ENCODE measurements at places on chromosomes 3 and 15.

- no peak for DNase-seq
- H3K27me3 ChIP-seq = no peaks in the 10 kb centered on the region
- no peaks in the 10 kb centered on the region for H3K36me3 ChIP-seq
- H3K4me3 ChIP-seq = no peak overlapping the region
- no peak overlapping the region for H3K27ac ChIP-seq
These were observed 106.6 kb downstream of the VGLL4 start for GRCh38 chr3:11536936-11537612.

DNA sequence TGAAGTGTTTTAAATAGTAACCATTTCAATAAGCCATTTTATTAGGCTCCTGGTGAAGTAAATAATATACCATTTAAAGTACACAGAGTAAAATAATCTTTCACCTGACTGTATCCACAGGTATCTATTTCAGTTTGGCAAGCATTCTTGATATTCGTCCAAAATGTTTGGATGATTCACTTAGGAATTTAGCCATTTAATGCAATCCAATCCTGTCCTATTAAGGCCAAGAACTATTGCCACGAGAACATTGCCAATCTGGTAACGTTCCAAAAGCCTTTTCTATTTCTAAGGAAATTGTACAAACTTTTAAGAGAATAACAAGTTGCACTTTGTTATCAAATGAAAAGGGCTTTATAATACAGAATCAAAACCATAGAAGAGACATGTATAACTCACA, 209.8 kb upstream of the THRB start:
- DNase-seq = peak; percentile 7
- H3K4me3 ChIP-seq = no peak overlapping the region
- no peaks in the 10 kb centered on the region for H3K36me3 ChIP-seq
- H3K4me1 ChIP-seq = peaks cover 5% of the 10 kb centered on the region

DNA sequence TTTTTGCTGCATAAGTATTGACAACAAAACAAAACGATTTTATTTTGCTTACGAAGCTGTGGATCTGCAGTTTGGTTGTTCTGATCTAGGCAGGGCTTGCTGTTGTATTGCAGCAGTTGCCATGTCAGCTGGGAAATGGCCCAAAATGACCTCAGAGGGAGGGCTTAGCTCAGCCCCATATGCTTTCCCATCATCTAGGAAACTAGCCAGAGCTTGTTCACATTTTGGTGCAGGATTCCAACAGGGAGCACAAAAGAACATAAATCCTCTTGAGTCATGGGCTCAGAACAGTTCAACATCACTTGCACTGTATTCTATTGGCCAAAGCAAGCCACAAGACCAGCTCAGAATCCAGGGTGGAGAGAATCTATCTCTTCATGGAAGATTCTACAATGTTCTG, 42.2 kb upstream of the ROBO2 start:
- H3K36me3 ChIP-seq = no peaks in the 10 kb centered on the region
- H3K27ac ChIP-seq = no peak overlapping the region
- H3K4me3 ChIP-seq = no peak overlapping the region
- no peaks in the 10 kb centered on the region for H3K4me1 ChIP-seq
- no peak for DNase-seq

DNA sequence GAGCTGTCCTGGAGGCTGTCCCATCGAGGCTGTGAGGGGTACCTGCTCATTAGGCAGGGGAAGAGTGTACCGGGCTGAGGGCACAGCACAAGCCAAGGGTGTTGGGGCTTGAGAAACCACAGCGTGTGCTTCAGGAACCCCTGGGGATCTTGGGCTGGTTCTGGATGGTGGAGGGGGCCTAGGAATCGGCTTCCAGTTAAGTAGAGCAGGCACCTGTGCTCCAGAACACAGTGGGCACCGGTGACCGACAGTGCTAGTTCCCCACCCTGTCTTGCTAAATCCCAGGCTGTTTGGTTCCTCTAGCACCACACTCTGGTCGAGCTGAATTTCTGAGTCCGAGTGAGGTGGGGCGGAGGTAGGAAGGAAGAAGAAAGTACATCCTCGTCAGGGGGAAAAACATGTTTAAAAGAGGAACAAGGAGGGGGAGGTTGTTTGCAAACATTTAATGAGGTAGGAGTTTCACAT, 29.1 kb downstream of the SLC6A6 start:
- peaks cover 95% of the 10 kb centered on the region for H3K4me1 ChIP-seq
- no peak for DNase-seq
- H3K4me3 ChIP-seq = no peak overlapping the region
